ENCODE measurements at places on chromosomes 4 and X.

DNA sequence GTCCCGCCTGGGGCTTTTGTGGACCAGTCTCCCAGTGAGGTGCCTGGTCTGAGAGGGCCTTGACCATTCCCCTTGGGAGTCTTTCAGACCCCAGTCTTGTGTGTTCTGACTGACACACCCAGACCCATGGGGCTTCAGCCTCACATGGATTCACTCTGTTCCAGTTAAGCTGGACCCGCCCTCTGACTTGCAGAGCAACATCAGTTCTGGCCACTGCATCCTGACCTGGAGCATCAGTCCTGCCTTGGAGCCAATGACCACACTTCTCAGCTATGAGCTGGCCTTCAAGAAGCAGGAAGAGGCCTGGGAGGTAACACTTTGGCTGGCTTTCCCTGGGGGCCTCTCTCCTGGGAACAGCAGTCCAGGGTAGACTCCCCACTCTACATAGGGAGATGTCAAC is 6.8 kb downstream of the IL9R start:
- no peak for DNase-seq

DNA sequence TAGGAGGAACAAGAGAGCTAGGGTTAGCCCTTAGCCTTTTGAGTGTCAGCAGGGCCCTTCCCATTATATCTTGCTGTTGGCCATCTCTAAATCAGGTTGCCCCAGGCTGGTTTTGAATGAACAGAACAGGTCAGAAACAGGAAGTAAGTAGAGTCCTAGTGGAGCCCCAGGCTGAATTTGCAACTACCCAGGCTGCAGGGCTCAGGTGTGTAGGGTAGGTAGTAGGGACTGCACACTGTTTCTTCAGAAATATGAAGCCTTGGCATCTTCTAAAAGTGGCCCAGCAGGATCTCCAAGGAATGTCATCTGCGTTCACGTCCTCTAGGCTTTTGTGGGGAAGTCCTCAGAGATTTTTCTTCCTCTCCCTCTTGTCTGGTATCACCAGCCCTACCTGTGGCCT is 90.2 kb downstream of the ADGRG4 start:
- DNase-seq = no peak

- DNase-seq = no peak
Measured at GRCh38 chrX:154430479-154430878, 2.0 kb downstream of the ATP6AP1 start.

DNA sequence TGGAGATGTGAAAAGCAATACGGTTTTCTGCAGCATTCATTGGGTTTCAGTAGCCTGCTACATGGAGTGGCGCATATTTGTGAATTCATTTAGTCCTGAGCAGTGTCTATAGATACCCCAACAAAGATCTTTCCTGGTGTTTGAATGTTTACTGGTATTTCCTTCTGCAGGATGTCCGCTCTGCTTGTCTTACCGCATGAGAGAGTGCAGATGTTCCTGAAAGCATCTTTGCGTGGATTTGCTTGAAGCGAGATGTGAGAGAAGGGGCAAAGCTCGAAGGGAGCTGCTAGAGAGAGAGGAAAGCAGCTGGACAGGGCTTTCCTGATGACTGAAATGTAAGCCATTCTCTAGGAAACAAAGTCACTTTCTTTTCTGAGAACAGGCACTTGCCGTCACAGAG is 40.9 kb upstream of the GYPA start:
- DNase-seq = no peak

DNA sequence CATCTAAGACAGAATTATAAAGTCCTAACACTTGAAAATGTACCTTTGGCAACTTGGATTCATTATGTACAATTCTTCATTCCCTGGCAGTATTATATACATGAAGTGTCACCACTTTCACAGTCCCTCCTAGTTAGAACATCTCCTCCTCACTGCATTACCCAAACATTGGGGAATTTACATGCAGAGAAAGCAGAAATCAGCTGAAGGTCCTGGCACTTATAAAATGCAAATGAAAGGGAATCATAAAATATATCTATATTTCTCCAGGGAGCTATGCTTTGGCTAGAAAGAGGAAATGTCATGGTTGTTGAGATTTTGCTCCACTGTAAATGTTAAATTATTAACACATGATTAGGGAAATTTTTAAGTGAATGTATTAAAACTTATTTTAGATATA is 835.6 kb upstream of the SLIT2 start:
- no peak for DNase-seq

- no peak for DNase-seq
Measured at GRCh38 chr4:173139561-173139960, 29.1 kb upstream of the GALNT7 start.

DNA sequence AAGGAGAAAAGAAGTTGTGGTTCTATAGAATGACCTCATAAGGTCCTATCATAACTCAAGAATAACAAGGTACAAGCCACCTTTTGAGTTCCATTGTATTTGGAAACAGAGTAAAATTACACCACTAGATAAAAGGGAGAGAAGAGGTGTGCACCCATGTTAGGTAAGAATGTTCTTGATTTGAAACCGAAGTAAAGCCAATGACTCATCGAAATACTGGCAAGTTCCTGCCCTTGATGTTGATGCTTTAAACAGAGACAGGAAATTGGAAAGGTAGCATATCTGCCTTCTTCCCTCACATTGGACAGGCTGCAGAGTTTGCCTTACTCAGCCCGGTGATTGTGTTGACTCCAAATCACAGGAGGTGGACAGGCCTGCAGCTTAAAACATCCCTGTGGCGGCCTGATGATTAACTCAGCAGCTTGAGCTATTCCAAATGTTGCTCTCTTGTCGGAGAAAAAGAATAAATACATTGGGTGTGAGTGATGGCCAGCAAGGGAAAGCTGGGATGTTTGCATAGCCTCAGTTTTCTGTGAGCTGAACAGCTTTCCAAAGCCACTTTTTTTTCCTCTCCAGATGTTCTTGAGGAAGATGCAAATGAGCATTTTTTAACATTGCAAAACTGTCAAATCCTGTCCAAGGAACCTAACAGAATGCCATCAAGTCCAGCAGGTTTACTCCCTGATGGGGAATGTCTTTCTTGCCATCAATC is 321.1 kb downstream of the NKX6-1 start:
- no peak for DNase-seq

GRCh38 chrX:56943264-56943663 is 52.1 kb downstream of the SPIN3 start:
- DNase-seq = no peak

- no peak for DNase-seq
Measured at GRCh38 chrX:39652336-39652735, 445.4 kb downstream of the BCOR start.

- no peak for DNase-seq
Measured at GRCh38 chr4:112325530-112325929, 28.4 kb downstream of the ALPK1 start.

- no peak for DNase-seq
Measured at GRCh38 chr4:150805183-150806025, 209.7 kb downstream of the LRBA start.

DNA sequence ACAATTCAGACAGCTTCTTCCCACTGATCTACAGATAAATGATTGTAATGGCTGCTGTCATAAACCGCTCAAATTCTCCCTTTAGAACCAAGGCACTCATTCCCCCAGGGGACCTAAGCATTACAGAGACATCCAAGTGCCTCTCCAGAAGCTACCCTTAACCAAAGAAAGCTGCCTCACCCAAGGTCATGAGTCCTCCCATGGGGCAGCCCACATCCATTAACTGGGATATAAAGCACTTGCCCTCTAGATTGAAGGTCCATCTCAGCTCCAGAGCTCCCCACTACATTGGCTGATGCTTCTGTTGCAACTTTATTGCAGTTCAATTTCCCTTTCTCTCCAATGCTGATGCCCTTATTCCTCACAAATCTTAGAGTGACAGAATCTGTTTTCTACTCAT is 40.5 kb upstream of the DCAF8L2 start:
- DNase-seq = no peak

DNA sequence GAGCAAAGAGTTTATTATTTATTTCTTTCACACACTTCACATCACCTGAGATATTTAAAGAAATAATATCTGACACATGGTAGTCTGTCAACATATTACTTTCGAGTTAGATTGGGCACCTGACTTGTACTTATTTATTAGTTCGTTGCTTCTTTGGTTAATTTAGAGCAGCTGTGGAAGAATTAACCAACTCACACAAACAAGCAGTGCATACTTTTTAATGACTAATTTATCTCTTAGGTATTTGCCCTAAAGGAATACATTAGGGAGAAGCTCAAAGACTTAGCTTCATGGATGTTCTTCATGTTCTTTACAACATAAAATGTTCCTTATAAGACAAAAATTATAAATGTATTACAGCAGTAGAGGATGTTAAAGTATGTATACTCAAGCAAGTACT is 242.9 kb downstream of the ARHGAP24 start:
- DNase-seq = no peak

GRCh38 chr4:2428496-2429213 is 9.9 kb downstream of the CFAP99 start:
- no peak for DNase-seq

- no peak for DNase-seq
Measured at GRCh38 chrX:40952855-40953254, 132.4 kb upstream of the USP9X start.

GRCh38 chr4:61866378-61867030 is 666.4 kb downstream of the ADGRL3 start:
- no peak for DNase-seq

DNA sequence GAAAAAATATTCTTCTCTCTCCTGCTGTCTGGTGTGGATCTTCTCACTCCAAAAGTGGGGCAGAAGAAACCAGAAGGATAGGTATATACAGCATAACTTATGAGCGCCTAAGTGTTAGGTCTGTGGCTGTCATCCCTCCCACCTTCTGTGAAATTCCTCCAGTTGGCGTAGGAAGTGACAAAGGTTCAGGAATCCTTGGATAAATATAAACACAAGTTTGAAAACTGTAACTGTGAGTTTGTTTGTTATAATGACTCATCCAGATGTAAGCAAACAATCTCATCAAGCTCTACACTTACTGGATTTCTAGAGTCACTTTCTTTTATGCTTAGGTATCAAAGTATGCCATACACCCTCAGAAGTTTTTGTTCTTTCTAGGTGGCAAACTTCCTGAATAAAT is 405.2 kb downstream of the FAT4 start:
- no peak for DNase-seq

GRCh38 chr4:150769248-150769647 is 187.3 kb downstream of the MAB21L2 start:
- no peak for DNase-seq

- DNase-seq = peak; percentile 66
Measured at GRCh38 chr4:147546349-147546748, 65.5 kb downstream of the EDNRA start.

DNA sequence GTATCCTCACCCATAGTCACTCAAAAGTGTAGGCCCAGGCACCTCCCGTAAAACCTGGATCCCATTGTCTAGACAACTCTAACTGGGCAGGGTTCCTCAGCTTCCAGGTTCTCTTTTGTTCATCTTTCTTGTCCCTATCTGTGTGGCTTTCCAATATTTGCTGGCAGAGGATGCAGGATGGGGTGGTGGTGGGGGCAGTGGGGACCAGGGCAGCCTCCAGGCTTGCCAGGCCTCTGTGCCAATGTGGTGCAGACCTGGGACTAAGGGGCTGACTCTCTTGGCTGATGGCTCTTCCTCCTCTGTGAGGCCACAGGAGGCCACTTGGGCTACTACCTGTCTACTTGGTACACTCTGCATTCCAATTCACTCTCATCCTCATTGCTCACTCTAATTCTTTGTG is 76.4 kb downstream of the NBDY start:
- no peak for DNase-seq

- DNase-seq = no peak
Measured at GRCh38 chr4:19425146-19425545, 826.6 kb upstream of the SLIT2 start.

GRCh38 chrX:153970357-153971123 is 1.1 kb downstream of the HCFC1 start:
- DNase-seq = no peak

DNA sequence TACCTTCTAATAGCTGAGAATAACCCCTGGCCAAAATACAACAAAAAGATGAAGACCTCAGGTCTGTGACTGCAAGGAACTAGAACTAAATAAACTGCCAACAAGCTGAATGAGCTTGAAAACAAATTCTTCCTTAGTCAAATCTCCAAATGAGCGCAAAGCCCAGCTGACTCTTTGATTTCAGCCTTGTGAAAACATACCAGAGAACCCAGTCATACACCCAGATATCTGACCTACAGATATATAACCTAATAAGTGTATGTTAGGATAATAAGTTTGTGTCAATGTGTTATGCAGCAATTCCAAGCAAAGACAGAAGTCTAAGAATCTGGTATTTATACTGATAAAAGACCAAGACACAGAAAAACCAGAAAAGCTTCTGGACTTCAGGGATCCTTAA is 38.0 kb upstream of the ADGRL3 start:
- DNase-seq = no peak

DNA sequence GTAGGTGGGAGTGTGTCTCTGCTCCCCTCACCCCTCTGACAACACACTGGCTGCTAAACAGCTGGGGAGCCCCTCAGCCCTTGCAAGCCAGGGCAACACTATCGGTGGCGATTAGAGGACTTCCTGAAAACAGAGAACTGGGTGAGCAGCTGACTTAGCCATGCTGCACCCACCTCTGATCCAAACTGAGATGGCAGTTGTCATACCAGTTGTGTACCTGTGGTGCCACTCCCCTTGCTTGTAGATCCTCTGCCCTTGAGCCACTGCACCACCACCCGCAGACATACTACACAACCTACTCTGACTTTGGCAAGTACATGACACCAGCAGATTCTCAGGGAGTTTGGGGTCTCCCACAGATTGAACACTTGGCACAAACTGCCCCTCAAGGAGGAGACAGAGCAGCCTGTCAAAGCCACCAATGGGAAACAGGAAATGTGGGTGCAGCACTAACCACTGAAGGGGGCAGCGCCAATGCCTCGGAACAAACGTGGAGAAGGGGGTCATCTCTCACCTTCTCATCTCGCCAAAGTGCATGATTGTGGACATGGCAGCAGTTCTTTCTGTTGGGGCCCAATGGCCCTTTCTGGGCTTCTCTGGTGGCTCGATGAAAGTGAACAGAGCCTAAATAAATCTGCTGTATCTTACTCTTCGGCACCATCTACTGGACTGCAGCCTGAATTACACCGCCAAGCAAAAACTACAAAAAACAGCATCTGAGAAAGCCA is 119.8 kb downstream of the NEK1 start:
- DNase-seq = no peak

- DNase-seq = no peak
Measured at GRCh38 chr4:70932984-70933383, 30.8 kb downstream of the MOB1B start.

DNA sequence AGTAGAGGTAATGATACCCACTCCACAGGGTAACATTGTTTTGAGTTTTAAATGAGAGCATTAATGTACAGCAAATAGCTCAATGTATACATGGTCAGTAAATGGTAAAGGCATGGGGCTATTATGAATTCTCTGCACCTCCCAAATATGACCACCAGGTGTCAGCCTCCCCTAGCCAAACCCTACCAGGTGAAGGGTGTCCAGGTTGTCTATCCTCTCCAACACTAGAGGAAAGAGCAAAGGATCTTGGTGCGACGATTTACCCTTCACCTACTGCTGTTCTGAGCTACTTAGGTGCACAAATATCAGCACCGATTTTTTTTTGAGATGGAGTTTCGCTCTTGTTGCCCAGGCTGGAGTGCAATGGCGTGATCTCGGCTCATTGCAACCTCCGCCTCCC is 26.5 kb upstream of the XIAP start:
- DNase-seq = no peak
